ENCODE measurements at places on chromosomes 3 and 15.

GRCh38 chr3:151085889-151086483 lies 522 bp downstream of the MED12L start:
- no peak for DNase-seq

DNA sequence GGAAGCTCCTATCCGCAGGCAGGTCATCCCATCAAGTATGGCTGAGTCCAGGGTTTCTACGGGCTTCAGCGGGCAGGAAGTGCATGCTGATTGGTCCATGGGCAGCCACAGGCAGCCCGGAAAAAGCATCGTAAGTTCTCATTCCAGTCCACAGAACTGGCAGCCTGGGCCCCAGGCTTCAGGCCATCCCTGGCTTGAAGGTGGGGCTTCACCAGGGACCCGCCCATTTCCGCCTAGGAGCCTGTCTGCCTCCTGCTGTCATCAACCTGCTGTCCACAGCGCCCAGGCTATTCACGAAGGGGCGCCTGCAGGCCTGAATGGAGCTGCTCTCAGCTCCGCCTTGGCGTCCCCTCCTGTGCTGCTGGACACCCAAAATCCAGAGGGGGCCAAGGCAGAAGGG lies 13.9 kb downstream of the PCYT1A start:
- DNase-seq = no peak

- no peak for DNase-seq
Measured at GRCh38 chr3:48270306-48270705, 29.4 kb downstream of the ZNF589 start.

DNA sequence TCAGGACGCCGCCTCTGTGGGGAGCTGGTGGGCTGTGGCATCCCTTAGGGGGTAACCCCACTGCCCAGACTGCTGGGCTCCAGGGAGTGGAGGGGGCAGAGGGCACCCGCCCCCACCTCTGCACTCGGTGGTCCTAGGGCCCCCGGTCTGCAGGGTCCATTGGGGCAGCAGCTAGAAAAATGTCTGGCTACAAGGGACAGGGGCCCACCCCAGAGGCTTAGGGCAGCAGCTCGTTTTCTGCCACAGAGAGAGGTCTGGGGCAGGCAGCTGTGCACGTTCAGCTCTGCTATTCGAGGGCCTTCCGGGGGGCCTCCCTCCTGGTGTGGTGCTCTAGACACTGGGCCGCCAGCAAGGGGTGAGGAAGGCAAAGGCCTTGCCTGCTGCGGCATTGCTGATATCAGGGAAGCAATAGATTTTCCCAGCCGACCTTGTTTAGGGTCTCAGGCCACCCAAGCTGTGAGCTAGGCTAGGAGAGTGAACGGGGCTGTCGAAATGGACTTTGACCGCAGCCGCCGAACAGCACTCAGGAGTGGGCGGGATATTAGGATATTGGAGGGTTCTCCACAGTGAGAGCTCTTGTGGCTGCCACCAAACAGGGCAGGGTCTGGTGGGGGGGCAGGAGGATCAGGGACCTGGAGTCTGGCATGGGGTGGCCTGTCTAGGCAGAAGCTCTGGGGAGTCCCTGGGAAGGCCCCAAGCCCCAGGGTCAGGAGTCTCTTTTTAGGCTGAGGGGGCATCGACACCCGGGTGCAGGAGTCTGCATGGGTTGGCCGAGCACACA lies 61.4 kb upstream of the KLF13 start:
- DNase-seq = no peak

DNA sequence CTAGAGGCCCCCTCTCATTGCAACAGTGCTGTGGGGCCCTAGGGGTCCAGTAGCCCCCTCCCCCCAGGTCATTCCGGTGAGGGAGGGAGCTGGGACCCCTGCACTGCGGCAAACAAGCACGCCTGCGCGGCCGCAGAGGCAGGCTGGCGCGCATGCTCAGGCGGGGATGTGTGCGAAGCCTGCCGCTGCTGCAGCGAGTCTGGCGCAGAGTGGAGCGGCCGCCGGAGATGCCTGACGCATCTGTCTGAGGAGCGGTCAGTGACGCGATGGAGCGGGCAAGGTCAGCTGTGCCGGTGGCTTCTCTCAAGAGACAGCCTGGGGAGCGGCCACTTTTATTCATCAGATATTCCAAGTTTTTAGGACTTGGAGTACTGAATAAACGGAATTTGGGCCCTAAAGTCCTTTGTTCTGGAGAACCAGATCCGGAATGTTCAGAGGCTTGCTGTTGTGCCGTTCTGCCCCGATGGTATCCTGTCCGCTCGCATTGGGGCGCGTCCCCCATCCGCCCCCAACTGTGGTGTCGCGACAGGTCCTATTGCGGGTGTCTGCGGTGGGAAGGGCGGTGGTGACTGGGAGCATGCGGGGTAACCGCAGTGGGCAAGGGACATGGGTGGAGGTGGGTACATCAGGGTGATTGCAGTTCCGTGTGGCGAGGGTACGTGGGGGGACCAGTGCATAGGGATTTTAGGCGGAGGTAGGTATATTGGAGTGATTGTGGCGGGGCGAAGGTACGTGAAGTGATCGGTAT lies at the start of the genes SNRPN and SNURF:
Gene SNRPN, plus strand, starts transcription at position 205 of the 748 bp plus-strand sequence. CDS start 19,467 bp downstream, outside the sequence.
Gene SNURF, plus strand, starts transcription at position 205 of the 748 bp plus-strand sequence. Its CDS starts 62 bp downstream, at position 267.
- peak; percentile 45 for DNase-seq

GRCh38 chr3:170414202-170414663 lies 4.4 kb upstream of the CLDN11 start:
- DNase-seq = no peak

GRCh38 chr15:52095597-52096262 lies 16.8 kb downstream of the BCL2L10 start:
- no peak for DNase-seq

DNA sequence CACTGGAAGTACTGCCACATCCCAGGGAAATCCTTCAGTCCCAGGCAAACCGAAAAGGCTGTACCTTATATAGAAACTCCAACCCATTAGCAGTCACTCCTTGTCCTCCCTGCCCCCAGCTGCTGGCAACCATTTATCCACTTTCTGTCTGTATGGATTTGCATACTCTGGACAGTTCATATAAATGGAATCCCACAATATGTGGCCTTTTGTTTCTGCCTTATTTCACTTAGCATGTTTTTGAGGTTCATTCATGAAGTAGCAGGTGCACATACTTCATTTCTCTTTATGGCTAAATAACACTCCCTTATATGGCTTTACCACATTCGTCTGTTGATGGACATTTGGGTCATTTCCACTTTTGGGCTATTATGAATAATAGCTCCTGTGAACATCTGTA lies 51.6 kb upstream of the CMTM8 start:
- no peak for DNase-seq

DNA sequence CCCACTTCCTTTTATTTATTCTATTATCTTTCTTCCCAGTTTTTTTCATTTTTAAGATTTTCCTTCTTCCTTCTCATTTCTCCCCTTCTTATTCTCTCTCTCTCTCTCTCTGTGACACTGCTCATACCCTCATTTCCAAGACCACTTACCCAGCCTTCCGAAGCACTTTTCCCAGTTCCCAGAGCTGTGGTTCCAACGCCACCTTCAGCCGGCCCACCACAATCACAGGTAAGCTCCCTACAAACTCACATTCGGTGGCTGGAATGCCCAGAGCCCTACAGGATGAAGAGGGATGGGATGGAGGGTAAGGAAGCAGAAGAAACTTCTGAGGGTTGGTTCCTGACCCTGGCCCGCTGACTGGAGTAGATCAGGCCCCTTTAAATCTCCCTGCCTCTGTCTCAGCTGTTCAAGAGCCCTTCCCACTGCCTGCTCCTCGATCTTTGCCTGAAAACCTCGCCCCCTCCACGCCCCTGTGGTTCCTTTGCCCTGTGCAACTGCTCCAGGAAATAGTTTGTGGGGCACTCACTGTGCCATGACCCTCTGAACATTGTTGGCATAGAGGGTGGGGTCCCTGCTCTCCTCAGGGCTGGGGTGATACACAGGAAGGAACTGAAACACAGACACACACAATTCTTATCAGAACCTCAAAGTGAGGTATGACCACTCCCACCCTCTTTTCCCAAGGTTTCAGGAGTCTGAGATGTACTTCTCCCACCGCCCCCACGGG lies 4.8 kb downstream of the LPCAT4 start:
- DNase-seq = no peak

- no peak for DNase-seq
Measured at GRCh38 chr3:155554777-155555451, 190.0 kb downstream of the PLCH1 start.

DNA sequence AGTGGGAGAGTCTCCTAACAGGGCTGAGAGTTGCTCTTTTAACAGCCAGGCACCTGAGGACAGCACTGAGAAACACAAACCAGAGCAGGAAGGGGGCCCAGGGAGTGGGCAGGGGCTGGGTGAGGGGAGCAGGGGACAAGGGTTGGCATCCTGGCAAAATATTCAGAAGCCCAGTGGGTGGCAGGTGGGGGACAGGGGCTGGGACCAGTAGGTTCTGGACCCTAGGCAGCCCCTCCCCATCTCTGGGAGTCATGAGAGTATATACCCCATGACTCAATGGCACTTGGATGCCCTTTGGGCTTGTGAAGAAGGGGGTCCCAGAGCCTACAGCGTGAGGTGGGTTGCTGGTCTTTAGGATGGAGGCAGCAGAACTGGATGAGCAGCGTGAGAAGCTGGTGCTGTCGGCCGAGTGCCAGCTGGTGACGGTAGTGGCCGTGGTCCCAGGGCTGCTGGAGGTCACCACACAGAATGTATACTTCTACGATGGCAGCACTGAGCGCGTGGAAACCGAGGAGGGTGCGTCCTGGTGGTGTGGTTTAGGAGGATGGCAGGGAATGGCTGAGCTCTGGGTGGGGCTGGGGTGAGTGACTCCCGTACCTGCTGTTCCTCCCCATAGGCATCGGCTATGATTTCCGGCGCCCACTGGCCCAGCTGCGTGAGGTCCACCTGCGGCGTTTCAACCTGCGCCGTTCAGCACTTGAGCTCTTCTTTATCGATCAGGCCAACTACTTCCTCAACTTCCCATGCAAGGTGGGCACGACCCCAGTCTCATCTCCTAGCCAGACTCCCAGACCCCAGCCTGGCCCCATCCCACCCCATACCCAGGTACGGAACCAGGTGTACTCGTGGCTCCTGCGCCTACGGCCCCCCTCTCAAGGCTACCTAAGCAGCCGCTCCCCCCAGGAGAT lies 24.2 kb downstream of the NBEAL2 start:
- no peak for DNase-seq

Measured in activated T-helper 1 cell treated with Interleukin-2 at 50 U/mL for 16 hours (primary cell).